ENCODE measurements at places on chromosomes 1 and 21. TPM values are rescaled to one million over a fixed set of nuclear protein-coding genes. Genes with fewer than 3 reads are reported as not detected.

- peak; percentile 43 for DNase-seq
- peaks cover 38% of the 10 kb centered on the region for H3K4me1 ChIP-seq
- peaks cover 2% of the 10 kb centered on the region for H3K27me3 ChIP-seq
- peak overlapping the region; percentile 97 for H3K4me3 ChIP-seq
- H3K27ac ChIP-seq: peak overlapping the region; percentile 97
These were observed 539 bp downstream of the LAMC1 start for GRCh38 chr1:183023601-183024316.

FCRL1 gene
- total RNA-seq: not detected

CRP gene
- not detected for total RNA-seq

FCGR1A gene
- total RNA-seq: not detected

GRCh38 chr1:174058624-174059023, 36.5 kb upstream of the RC3H1 start:
- no peaks in the 10 kb centered on the region for H3K36me3 ChIP-seq
- H3K4me1 ChIP-seq: peaks cover 25% of the 10 kb centered on the region
- DNase-seq: peak; percentile 40
- H3K27me3 ChIP-seq: 0 out of 2 replicates have a peak, but pooled peaks cover 3% of the 10 kb centered on the region

- H3K4me3 ChIP-seq: no peak overlapping the region
- peak overlapping the region; percentile 24 for H3K27ac ChIP-seq
- no peaks in the 10 kb centered on the region for H3K27me3 ChIP-seq
- peaks cover 29% of the 10 kb centered on the region for H3K4me1 ChIP-seq
These were observed 47.9 kb downstream of the SLC66A1 start for GRCh38 chr1:19360016-19360415.

GRCh38 chr1:229007167-229007566, 263.7 kb upstream of the RAB4A start:
- no peak for DNase-seq
- H3K27ac ChIP-seq: no peak overlapping the region
- H3K4me3 ChIP-seq: no peak overlapping the region
- no peaks in the 10 kb centered on the region for H3K27me3 ChIP-seq
- no peaks in the 10 kb centered on the region for H3K36me3 ChIP-seq

- H3K4me1 ChIP-seq: peaks cover 7% of the 10 kb centered on the region
- no peak for DNase-seq
- no peak overlapping the region for H3K27ac ChIP-seq
- no peak overlapping the region for H3K4me3 ChIP-seq
- H3K27me3 ChIP-seq: no peaks in the 10 kb centered on the region
These were observed 390.5 kb downstream of the PLPP3 start for GRCh38 chr1:56188855-56189254.

NHLH1 gene
- not detected for total RNA-seq

DNA sequence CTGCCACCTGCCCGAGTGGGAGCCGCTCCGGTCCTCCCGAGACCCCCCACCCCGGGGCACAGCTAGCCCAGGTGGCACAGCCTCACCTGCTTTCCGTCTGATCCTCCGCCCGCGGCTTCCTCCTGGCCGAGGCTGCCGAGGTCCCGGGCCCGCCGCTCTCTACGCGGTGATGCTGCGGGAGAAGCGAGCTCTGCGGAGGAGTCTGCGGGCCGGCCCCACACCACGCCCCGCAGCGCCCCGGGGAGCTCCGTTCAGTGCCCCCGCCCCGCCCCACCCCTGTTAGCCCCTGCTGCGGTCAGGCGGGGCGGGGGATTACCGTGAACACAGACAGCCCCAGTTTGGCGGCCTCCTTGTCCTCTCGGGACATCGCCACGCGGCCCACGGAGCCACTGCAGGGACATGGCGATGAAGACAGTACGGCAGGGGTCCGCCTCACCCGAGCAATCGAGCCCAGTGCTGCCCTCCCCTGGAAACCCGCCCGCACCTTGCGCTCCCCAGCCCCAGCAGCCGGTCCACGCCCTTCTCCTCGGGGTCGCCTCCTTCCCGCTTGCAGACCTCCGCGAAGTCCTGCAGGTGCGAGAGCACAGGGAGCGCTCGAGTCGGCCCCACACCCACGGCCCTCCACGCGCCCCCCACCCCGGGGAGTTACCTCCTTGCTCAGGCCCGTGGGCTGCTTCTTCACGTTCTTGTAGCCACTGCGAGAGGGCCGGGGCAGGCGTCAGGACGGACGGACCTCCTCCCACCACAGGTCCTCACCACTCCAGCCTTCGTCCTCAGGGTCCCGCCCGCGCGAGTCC, 933 bp downstream of the C1orf35 start:
- peaks cover 17% of the 10 kb centered on the region for H3K36me3 ChIP-seq
- peak overlapping the region; percentile 81 for H3K4me3 ChIP-seq
- H3K27me3 ChIP-seq: peaks cover 13% of the 10 kb centered on the region
- peak overlapping the region; percentile 49 for H3K27ac ChIP-seq
- no peak for DNase-seq
- peaks cover 23% of the 10 kb centered on the region for H3K4me1 ChIP-seq

SH2D5 gene
- 12.3 TPM for total RNA-seq

NMNAT2 gene
- 27.6 TPM for total RNA-seq

CYP2J2 gene
- 0.17 TPM for total RNA-seq

DNA sequence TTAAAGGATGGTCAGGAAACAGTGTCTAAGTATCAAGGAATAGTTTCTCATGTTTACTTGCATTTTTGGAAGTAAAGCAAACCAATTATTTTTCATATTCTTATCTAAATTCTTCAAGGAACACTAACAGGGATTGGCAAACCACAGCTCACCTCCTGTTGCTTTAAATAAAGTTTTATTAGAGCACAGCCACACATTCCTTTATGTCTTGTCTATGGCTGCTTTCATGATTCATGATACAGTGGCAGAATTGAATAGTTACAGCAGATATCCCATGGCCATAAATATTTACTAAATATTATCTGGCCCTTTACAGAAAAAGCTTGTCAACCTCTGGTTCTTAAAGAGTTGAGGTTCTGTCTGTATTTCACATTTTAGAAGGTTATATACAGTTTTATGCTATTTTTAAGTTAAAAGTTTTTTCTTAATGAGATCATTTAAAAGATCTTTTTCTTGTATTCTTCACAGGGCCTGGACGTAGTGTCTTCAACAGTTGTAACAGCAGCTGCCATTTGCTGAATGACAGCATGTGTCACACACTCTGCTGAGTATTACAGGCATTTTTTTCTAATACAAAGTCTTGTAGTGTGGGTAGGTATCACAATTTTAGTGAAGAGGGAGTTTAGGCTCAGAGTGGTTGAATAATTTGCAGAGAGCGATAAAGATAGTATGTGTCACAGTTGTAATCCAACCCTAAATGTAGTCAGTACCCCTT, 2.6 kb downstream of the ZNF691 start:
- H3K36me3 ChIP-seq: peaks cover 32% of the 10 kb centered on the region
- H3K4me1 ChIP-seq: peaks cover 54% of the 10 kb centered on the region
- H3K27ac ChIP-seq: no peak overlapping the region
- H3K27me3 ChIP-seq: no peaks in the 10 kb centered on the region

- H3K36me3 ChIP-seq: peaks cover 13% of the 10 kb centered on the region
- no peaks in the 10 kb centered on the region for H3K27me3 ChIP-seq
- 0 out of 2 replicates have a peak overlapping the region, but pooled peaks have one; percentile 7 for H3K27ac ChIP-seq
- H3K4me1 ChIP-seq: peaks cover 6% of the 10 kb centered on the region
These were observed 13.8 kb upstream of the NASP start for GRCh38 chr1:45569962-45570581.

EPHB2 gene
- total RNA-seq: 13.1 TPM

LIN28A gene
- not detected for total RNA-seq

DNA sequence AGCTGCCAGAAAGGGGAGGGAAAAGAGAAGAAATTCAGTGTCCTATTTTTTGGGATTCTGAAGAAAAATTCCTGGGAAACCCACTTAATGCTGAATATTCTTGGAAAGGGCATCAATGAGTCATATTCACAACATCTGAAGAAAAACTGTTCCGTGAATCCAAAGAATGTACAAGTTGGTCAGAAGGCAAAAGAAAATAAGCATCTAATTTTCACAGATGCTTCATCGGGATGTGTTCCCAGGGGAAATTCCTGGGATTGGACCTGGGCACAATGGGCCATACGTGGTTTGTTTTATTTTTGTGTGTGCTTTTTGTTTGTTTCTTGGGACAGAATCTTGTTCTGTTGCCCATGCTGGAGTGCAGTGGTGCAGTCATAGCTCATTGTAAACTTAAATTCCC, 112.2 kb downstream of the MAP3K21 start:
- no peaks in the 10 kb centered on the region for H3K4me1 ChIP-seq
- no peak overlapping the region for H3K27ac ChIP-seq
- H3K36me3 ChIP-seq: no peaks in the 10 kb centered on the region

- peaks cover 4% of the 10 kb centered on the region for H3K36me3 ChIP-seq
- DNase-seq: no peak
- no peak overlapping the region for H3K4me3 ChIP-seq
- H3K27me3 ChIP-seq: no peaks in the 10 kb centered on the region
- H3K27ac ChIP-seq: no peak overlapping the region
These were observed 51.1 kb upstream of the RBM15 start for GRCh38 chr1:110288111-110288510.

- no peak overlapping the region for H3K27ac ChIP-seq
- peaks cover 11% of the 10 kb centered on the region for H3K4me1 ChIP-seq
- no peaks in the 10 kb centered on the region for H3K27me3 ChIP-seq
- peaks cover 57% of the 10 kb centered on the region for H3K36me3 ChIP-seq
These were observed 12.6 kb downstream of the LRIF1 start for GRCh38 chr1:110951161-110951560.

- peaks cover 13% of the 10 kb centered on the region for H3K4me1 ChIP-seq
- no peak for DNase-seq
These were observed 35.6 kb downstream of the ADARB1 start for GRCh38 chr21:45109831-45110492.

CD1E gene
- not detected for total RNA-seq

SLC2A5 gene
- total RNA-seq: 0.45 TPM

HHAT gene
- 3.0 TPM for total RNA-seq

GRCh38 chr1:204548265-204548664, 32.1 kb downstream of the MDM4 start:
- H3K27me3 ChIP-seq: no peaks in the 10 kb centered on the region
- no peak overlapping the region for H3K4me3 ChIP-seq
- H3K36me3 ChIP-seq: peaks cover 67% of the 10 kb centered on the region
- peaks cover 25% of the 10 kb centered on the region for H3K4me1 ChIP-seq
- no peak overlapping the region for H3K27ac ChIP-seq

- H3K4me1 ChIP-seq: no peaks in the 10 kb centered on the region
- H3K27ac ChIP-seq: no peak overlapping the region
- no peak overlapping the region for H3K4me3 ChIP-seq
- DNase-seq: no peak
These were observed 696.8 kb upstream of the NCAM2 start for GRCh38 chr21:20301395-20301794.

ZNF697 gene
- 6.8 TPM for total RNA-seq

- no peak for DNase-seq
- H3K27me3 ChIP-seq: peaks cover 2% of the 10 kb centered on the region
- H3K27ac ChIP-seq: no peak overlapping the region
- no peaks in the 10 kb centered on the region for H3K4me1 ChIP-seq
These were observed 167.2 kb upstream of the PROX1 start for GRCh38 chr1:213820362-213821149.

- no peak overlapping the region for H3K4me3 ChIP-seq
- H3K27me3 ChIP-seq: peaks cover 6% of the 10 kb centered on the region
- H3K27ac ChIP-seq: peak overlapping the region; percentile 66
These were observed 8.1 kb downstream of the TOR3A start for GRCh38 chr1:179089827-179090482.

DNA sequence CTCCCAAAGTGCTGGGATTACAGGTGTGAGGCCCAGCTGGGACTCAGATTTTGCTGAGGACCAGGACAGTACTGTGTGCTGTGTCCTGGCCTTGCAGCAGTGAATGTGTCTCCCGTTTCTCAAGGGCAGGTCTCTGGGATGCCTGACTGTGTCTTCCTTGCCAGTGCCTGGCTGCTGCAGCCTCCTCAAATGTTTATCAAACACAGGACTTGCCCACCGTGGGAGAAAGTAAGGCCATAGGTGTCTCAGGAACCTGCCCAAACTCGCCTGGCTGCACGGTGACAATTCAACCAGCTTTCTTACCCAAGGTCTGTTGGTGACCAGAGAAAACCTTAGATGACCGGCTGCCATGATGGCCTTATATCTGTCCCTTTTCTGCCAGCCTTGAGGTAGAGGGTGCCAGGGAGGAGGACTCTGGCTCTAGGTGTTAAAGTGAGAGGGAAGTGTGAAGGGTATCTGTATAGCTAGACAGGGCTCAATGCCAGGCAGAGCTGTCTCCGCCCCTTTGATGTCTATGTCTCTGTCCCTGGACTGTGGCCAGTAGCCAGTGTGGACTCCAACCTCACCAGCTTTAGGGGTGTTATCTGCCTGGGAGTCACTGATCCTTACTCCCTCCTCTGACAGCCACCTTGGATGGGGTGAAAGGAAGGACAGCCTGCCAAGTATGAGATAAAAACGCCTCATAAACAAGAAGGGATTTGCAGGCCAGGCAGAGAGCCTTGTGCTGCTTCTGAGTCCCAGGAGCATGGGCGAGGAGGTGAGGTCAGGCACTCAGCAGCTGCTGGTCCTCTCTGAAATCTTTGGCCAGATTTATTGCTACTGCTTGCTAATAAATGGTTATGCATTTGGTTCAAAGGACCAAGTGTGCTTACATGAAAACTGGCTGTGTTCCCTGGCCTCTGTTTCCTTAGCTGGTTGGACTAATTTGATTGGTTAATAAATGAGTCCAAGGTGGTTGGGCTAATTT, 22.3 kb downstream of the IL6R start:
- no peak for DNase-seq
- H3K27ac ChIP-seq: no peak overlapping the region
- H3K4me1 ChIP-seq: peaks cover 48% of the 10 kb centered on the region
- H3K36me3 ChIP-seq: peaks cover 4% of the 10 kb centered on the region
- H3K27me3 ChIP-seq: no peaks in the 10 kb centered on the region
- no peak overlapping the region for H3K4me3 ChIP-seq

DNA sequence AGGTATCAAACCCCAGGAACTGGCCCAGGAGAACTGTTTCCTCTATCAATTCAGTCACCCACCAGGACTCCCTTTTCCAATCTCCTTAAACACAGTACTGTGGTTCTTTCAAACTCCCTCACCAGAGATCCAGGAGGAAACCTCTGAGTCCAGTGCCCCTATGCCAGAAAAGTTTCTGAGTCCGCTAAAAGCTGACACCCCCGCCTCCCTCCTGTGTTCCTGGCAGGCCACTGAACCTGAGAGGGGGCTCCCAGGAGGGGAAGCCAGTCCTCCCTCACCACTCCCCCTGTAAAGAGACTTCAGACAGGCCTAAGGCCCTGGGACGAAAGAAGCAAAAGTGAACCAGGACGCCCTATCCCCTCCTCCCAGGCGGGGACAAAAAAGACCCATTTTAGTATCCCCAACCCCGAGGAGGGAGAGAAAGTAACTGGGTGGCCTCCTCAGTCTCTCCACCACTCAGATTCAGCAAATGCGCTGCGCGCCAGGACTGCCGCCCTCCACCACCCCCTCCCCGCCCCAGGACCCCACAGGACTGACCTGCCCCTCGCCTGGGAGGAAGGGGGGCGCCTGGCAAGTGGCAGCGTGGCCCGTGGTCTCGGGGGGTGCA, 624 bp downstream of the SLC41A1 start:
- no peak for DNase-seq
- H3K4me3 ChIP-seq: peak overlapping the region; percentile 92
- peaks cover 4% of the 10 kb centered on the region for H3K27me3 ChIP-seq
- peaks cover 15% of the 10 kb centered on the region for H3K36me3 ChIP-seq
- H3K4me1 ChIP-seq: peaks cover 36% of the 10 kb centered on the region

DNA sequence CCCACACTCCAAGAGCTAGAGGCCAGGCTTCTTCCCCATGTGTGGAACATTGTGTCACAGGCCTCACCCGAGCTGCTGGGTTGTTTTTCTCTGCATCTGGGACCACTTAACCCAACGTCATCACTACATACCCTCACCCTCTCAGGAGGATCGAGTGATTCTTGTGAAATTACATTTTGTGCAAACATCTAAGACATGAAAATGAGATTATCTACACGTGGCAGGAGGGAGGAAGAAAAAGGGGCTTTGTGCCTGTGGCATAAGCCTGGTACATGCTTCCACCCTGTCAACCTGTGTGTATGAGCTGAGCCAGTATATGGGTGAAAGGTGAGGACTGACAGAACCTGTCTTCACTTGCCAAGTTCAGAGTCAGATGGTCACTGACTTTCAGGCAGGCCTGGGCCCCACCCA, 1.6 kb downstream of the CPT2 start:
- peaks cover 17% of the 10 kb centered on the region for H3K36me3 ChIP-seq
- H3K4me3 ChIP-seq: peak overlapping the region; percentile 95
- peaks cover 37% of the 10 kb centered on the region for H3K4me1 ChIP-seq
- no peak for DNase-seq
- peak overlapping the region; percentile 96 for H3K27ac ChIP-seq
